ENCODE measurements at places on chromosomes 7 and 10.

- no peak for DNase-seq
Observed at GRCh38 chr7:16260236-16260728, 161.1 kb downstream of the CRPPA start.

DNA sequence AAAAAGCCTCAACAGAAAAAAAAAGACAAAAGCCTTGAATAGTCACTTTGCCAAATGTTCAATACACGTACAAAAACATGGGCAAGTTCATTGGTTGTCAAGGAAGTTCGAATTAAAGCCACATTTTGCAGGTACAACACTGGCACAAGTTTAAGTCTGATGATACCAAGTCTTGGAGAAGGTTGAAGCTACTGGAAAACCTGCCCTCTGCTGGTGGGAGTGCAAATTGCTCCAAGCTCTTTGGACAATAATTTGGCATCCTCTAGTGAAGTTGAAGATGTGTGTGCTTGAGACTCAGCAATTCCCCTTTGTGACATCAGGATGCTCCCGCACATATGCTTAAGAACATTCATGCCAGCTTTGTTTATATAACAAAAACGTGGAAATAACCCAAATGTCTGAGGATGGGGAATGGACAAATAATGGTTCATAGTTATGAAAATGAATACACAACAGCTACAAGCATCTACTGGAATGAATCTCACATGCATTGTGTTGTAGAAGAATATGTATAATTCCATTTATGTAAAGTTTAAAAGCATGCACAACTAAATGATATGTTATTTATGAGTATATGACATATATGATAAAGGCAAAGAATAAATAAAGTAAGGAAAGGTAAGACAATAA, 120.0 kb upstream of the PLPP4 start:
- peak; percentile 6 for DNase-seq

GRCh38 chr10:62804356-62805230, at the start of gene ADO:
Gene ADO, plus strand, starts transcription at chr10:62804720. Its CDS starts 340 bp downstream, at chr10:62805060.
- DNase-seq: peak; percentile 67

- DNase-seq: no peak
Observed at GRCh38 chr10:108411206-108411605, 1246.7 kb upstream of the SORCS1 start.

DNA sequence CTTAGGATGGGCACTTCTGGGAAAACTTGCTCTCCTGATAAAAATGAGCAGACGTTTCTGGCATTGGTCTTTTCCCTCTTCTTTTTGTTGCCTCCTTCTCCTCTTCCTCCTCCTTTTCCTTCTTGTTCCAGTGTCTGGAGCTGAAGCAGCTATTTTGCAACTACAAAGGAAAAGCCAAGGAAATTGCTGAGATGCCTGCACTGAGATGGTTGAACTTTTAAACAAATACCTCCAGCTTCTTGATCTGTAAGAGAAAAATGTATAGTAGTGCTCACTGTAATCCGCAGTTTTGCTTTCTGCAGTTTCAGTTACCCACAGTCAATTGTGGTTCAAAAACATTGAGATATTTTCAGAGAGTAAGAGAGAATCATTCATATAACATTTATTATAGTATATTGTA, 7.5 kb upstream of the SND1 start:
- DNase-seq: no peak

DNA sequence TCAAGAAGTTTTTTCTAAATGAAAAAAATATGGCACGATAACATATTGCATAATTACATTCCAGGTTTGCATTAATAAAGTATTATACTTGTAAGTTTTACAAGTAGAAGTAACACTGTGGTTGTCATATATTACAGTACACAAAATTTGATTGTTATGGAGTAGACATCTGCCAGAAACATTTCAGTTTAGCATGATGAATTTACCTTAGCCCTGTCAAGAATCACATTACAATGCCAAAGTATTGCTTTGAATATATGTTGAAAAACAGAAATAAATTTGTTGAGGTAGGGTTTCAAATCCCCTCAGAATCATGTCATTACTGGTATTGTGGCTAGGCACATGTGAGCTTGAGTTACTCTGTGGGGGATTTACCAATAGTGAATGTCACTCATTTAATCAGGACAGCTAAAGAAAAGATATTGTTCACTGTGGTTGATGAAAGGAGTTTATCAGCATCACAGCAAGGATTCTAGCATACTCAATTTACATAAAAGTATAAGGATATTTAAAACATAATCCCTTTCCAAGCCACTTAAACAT, 112.1 kb downstream of the MDFIC start:
- DNase-seq: no peak

DNA sequence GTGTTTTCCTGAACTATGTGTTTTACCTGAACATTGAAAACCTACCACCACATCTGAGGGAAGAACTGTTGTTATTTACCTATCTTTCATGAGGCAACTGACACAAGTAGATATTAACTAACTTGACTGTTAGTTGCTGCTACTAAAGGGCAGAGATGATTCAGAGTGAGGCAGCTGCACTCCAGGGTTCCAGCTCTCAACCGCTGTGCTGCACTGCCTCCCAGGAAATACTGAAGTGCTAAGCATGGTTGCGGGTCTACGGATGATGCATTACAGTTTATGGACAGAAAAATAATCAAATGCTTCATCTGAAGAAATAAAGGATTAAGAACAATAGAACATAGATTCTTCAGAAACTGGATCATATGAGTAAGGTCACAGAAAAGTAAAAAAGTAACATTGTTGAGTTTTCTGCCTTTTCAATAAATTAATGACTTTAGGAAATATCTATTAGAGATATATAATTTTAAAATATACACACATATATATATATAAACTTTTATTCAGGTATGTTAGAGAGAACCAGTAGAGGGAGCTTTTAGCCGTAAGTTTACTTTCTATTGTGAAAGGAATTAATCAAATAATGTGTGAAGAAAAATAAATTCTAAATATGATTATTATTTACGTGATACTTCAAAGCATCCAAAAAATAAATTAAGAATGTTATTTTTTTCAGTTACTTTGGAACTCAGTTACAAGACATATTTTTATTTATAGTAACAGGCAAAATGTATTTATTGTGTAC, 620.0 kb downstream of the CNTNAP2 start:
- no peak for DNase-seq

- DNase-seq: peak; percentile 11
Observed at GRCh38 chr10:80924063-80924952, 386.6 kb downstream of the SH2D4B start.

- no peak for DNase-seq
Observed at GRCh38 chr7:29256693-29257002, 62.1 kb downstream of the CHN2 start.

- DNase-seq: no peak
Observed at GRCh38 chr10:103535595-103535994, 42.1 kb downstream of the NEURL1 start.

DNA sequence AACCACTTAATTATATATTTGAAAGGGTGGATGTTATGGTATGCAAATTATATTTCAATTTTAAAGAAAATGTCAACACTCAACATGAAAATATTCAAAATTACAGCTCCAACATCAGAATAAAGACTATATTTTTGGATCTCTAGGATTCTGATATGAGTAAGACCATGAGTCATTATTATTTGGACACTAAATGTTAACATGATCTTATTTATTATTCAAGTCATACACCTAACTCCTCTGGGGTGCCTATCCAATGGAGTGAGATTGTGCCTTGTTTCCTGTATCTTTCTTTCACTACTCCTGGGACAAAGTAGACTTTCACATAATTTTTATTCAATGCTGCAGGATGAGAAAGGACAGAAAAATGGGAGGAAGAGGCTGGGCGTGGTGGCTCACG, 135.2 kb upstream of the PRSS1 start:
- no peak for DNase-seq

GRCh38 chr7:118080947-118081346, 103.0 kb upstream of the LSM8 start:
- DNase-seq: peak; percentile 21

DNA sequence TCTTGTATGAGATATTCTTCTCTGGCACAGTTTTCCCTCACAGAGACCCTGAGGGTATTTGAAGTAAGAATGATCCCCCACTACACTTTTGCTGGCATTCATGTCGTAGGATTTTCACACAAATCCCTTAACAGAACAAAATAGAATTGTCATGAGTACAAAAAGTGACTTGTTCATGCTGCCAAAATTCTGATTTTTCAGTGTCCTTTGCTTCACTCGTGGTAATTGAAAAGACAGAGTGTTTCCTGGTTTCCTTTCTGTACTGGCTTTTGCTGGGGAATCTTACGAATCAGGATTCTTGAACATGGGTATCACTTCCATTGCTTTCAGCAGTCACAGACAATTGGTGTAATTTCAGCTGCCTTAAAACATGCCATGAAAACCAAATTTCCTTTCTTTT, 756.3 kb downstream of the REEP3 start:
- no peak for DNase-seq

- no peak for DNase-seq
Observed at GRCh38 chr7:1156782-1157535, 3.0 kb downstream of the ZFAND2A start.

DNA sequence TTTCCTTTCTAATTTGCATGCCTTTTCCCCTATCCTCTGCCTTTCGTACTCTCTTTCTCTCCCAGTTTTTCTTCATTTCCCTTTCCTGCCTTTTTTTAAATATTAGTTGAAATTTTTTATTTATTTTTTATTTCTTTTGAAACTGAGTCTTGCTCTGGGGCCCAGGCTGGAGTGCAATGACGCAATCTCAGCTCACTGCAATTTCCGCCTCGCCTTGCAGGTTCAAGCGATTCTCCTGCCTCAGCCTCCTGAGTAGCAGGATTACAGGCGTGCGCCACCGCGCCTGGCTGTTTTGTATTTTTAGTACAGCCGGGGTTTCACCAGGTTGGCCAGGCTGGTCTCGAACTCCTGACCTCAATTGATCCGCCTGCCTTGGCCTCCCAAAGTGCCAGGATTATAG, 20.0 kb upstream of the HUS1 start:
- no peak for DNase-seq

All from stromal cell of bone marrow (primary cell).